ENCODE measurements at places on chromosomes 16 and 17. TPM values are rescaled to one million over a fixed set of nuclear protein-coding genes. Genes with fewer than 3 reads are reported as not detected.
A peak's percentile ranks its signal among the peaks of the same experiment; 100 is the strongest.

GRCh38 chr16:63216696-63217423, 1180.6 kb upstream of the CDH8 start:
- H3K4me1 ChIP-seq: no peaks in the 10 kb centered on the region
- no peaks in the 10 kb centered on the region for H3K36me3 ChIP-seq
- no peak overlapping the region for H3K27ac ChIP-seq
- H3K27me3 ChIP-seq: no peaks in the 10 kb centered on the region
- H3K4me3 ChIP-seq: no peak overlapping the region

- H3K4me3 ChIP-seq: no peak overlapping the region
- peak overlapping the region; percentile 81 for H3K27ac ChIP-seq
- H3K27me3 ChIP-seq: no peaks in the 10 kb centered on the region
- no peak for DNase-seq
Measured at GRCh38 chr16:27317738-27318391, 4.1 kb downstream of the IL4R start.

DNA sequence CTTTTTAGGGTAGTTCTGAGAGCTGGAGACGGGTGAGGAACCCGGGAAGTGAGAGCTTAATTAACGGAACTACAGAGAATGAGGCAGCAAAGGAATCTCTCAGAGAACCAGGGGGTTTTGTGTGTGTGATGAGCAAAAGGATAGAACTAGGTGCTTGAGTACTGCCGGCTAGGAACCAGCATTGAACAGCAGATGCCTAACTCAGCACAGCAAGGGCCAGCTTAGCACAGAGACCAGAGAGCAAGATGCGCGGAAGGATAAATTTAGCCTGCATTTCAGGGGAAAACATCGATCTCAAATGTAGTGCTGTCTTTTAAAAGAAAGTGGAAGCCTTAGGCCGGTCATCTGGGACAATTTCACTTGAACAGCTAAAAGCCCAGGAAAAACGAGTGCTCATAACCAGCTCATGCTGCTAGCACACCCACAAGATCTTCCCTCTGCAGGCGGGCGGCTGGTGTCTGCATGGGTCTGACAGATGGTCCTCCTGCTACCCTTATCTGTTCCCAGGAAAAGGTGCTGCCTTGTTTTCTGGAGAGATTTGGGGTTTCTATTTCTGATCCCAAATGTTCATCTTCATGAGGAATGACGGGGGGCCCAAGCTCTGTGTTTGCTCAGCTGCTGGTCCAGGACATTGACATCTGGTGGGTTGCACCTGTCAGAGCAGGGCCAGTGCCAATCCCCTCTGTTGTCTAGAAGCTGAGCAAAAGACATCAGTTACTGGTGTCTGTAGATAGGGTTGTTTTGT, 103.9 kb downstream of the SOCS1 start:
- no peak overlapping the region for H3K27ac ChIP-seq
- H3K36me3 ChIP-seq: peaks cover 2% of the 10 kb centered on the region
- no peaks in the 10 kb centered on the region for H3K4me1 ChIP-seq
- DNase-seq: no peak
- no peaks in the 10 kb centered on the region for H3K27me3 ChIP-seq

- no peak overlapping the region for H3K4me3 ChIP-seq
- no peaks in the 10 kb centered on the region for H3K27me3 ChIP-seq
- no peaks in the 10 kb centered on the region for H3K4me1 ChIP-seq
- no peak for DNase-seq
Measured at GRCh38 chr17:55635253-55635914, 87.3 kb downstream of the TMEM100 start.

DNA sequence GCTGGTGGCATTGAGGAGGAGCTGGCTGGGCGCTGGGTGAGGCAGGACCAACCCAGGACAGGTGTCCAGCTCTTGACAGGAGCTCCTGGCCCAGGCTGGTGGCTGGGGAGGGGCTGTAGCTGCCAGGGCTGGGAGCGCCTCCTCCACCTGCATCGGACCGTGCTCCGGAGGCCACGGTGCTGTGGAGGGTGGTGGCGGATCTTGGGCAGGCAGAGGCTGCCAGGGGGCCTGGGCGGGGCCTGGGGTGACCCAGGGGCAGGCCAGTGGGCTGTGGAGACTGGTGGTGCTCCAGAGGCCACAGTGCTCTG, 32.0 kb downstream of the SOX8 start:
- no peak overlapping the region for H3K27ac ChIP-seq
- no peaks in the 10 kb centered on the region for H3K4me1 ChIP-seq
- H3K27me3 ChIP-seq: no peaks in the 10 kb centered on the region
- H3K4me3 ChIP-seq: no peak overlapping the region
- DNase-seq: no peak
- H3K36me3 ChIP-seq: no peaks in the 10 kb centered on the region

GRCh38 chr17:6536053-6536452, 20.3 kb downstream of the PITPNM3 start:
- no peak for DNase-seq
- H3K4me1 ChIP-seq: no peaks in the 10 kb centered on the region
- no peak overlapping the region for H3K27ac ChIP-seq
- H3K36me3 ChIP-seq: peaks cover 3% of the 10 kb centered on the region

- H3K27ac ChIP-seq: no peak overlapping the region
- DNase-seq: no peak
- H3K36me3 ChIP-seq: no peaks in the 10 kb centered on the region
- H3K27me3 ChIP-seq: no peaks in the 10 kb centered on the region
- H3K4me3 ChIP-seq: no peak overlapping the region
- H3K4me1 ChIP-seq: no peaks in the 10 kb centered on the region
Measured at GRCh38 chr17:41474863-41475262, 6.1 kb downstream of the KRT35 start.

- H3K27me3 ChIP-seq: no peaks in the 10 kb centered on the region
- DNase-seq: no peak
- H3K4me3 ChIP-seq: no peak overlapping the region
- H3K27ac ChIP-seq: no peak overlapping the region
Measured at GRCh38 chr17:39800540-39800939, 62.8 kb downstream of the GRB7 start.

- peak; percentile 88 for DNase-seq
- H3K4me3 ChIP-seq: no peak overlapping the region
- no peaks in the 10 kb centered on the region for H3K36me3 ChIP-seq
- H3K27ac ChIP-seq: no peak overlapping the region
Measured at GRCh38 chr16:53896722-53897121, 192.8 kb downstream of the FTO start.

DNA sequence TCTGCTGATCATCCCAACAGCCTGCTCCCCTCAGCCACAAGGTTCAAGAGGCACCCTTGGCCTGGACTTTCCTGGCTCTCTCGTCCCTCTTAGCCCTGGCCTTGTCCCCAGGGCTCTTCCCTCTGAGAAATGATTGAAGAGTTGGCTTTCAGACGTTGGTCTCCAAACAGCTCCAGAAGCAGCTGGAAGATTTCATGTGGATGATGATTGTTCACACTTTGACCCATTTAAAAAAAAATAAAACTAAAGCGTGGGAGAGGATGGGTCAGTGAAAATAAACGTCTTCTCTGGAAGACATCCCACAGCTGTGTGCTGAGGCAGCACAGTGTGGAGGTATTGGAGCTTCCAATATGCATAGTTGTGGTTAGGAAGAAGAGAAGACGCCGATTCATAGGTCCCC, 54.7 kb upstream of the CDH11 start:
- no peaks in the 10 kb centered on the region for H3K36me3 ChIP-seq
- H3K27me3 ChIP-seq: no peaks in the 10 kb centered on the region
- DNase-seq: peak; percentile 95
- H3K4me1 ChIP-seq: peaks cover 29% of the 10 kb centered on the region
- H3K27ac ChIP-seq: no peak overlapping the region

GRCh38 chr17:59287891-59288290, 43.6 kb upstream of the YPEL2 start:
- H3K27ac ChIP-seq: no peak overlapping the region
- H3K4me1 ChIP-seq: no peaks in the 10 kb centered on the region
- no peak for DNase-seq
- H3K4me3 ChIP-seq: no peak overlapping the region
- no peaks in the 10 kb centered on the region for H3K27me3 ChIP-seq

- H3K36me3 ChIP-seq: peaks cover 9% of the 10 kb centered on the region
- DNase-seq: no peak
- H3K4me1 ChIP-seq: peaks cover 6% of the 10 kb centered on the region
- no peak overlapping the region for H3K4me3 ChIP-seq
- H3K27ac ChIP-seq: no peak overlapping the region
Measured at GRCh38 chr16:75301804-75302203, 50.4 kb upstream of the BCAR1 start.

- H3K4me1 ChIP-seq: peaks cover 6% of the 10 kb centered on the region
- DNase-seq: no peak
- H3K4me3 ChIP-seq: no peak overlapping the region
- no peaks in the 10 kb centered on the region for H3K36me3 ChIP-seq
- H3K27me3 ChIP-seq: no peaks in the 10 kb centered on the region
- no peak overlapping the region for H3K27ac ChIP-seq
Measured at GRCh38 chr17:61284174-61284573, 115.5 kb upstream of the TBX2 start.

DNA sequence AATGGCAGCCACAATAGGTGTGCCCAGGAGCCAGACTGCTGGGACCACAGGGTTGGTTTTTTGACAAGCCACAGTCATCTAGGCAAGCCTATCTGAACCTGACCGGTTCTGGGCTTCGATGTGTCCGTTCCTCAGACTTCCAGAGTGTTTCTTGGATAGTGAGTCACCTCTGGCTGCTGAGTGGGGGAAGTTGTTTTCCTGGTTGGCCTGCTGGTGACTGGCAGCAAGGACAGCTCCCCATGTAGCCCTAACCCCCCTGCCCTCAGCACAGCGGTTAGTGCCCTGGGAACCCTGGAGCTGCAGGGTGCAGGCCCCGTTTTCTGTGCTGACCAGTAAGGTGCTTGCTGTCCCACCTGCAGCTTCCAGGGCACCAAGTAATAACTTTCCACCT, 65.5 kb downstream of the PLD6 start:
- no peak overlapping the region for H3K4me3 ChIP-seq
- no peak for DNase-seq
- H3K27me3 ChIP-seq: no peaks in the 10 kb centered on the region
- peak overlapping the region; percentile 17 for H3K27ac ChIP-seq

GRCh38 chr16:53453928-53454327, 19.7 kb downstream of the RBL2 start:
- peaks cover 11% of the 10 kb centered on the region for H3K36me3 ChIP-seq
- no peak for DNase-seq
- H3K27ac ChIP-seq: no peak overlapping the region
- no peaks in the 10 kb centered on the region for H3K27me3 ChIP-seq
- H3K4me1 ChIP-seq: no peaks in the 10 kb centered on the region

- H3K27me3 ChIP-seq: no peaks in the 10 kb centered on the region
- H3K4me1 ChIP-seq: peaks cover 3% of the 10 kb centered on the region
- no peak overlapping the region for H3K4me3 ChIP-seq
- H3K27ac ChIP-seq: no peak overlapping the region
Measured at GRCh38 chr17:44981221-44981968, 13.3 kb upstream of the C1QL1 start.

DNA sequence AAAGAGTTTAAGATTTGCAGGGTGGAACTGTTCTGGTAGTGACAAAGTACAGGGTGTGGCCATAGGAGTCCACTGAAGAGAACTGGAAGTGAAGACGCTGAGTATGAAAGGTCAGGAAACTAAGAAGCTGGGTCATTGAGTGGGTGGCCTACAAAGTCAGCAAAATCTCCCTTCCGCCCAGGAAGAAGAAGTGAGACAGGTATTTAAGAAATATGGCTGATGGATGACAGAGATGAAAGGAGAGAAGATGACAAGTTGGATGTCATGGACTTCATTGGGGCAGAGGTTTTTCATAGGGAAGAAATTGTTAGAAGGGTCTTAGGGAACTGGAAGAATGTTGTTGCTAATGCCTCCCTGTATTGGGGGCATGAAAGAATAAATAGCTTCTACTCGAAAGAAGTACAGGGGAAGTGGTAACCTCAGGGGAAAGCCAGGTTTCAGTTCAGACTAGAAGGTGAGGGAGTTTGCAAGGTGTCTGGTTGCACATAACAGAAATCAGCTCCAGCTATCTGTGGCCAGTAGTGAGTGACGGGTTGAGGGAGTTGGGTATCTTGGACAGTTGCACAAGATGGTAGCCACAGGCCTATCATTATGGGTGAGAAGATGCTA, 33.6 kb upstream of the MED13 start:
- no peak overlapping the region for H3K4me3 ChIP-seq
- no peak for DNase-seq
- H3K36me3 ChIP-seq: no peaks in the 10 kb centered on the region
- no peaks in the 10 kb centered on the region for H3K4me1 ChIP-seq
- H3K27ac ChIP-seq: no peak overlapping the region
- H3K27me3 ChIP-seq: no peaks in the 10 kb centered on the region

GRCh38 chr17:59423137-59423724, 91.8 kb downstream of the YPEL2 start:
- DNase-seq: no peak
- H3K27me3 ChIP-seq: no peaks in the 10 kb centered on the region
- H3K27ac ChIP-seq: peak overlapping the region; percentile 16

GRCh38 chr16:10791048-10791447, 27.5 kb downstream of the TVP23A start:
- no peaks in the 10 kb centered on the region for H3K36me3 ChIP-seq
- no peak overlapping the region for H3K4me3 ChIP-seq
- no peaks in the 10 kb centered on the region for H3K4me1 ChIP-seq
- no peak overlapping the region for H3K27ac ChIP-seq

DNA sequence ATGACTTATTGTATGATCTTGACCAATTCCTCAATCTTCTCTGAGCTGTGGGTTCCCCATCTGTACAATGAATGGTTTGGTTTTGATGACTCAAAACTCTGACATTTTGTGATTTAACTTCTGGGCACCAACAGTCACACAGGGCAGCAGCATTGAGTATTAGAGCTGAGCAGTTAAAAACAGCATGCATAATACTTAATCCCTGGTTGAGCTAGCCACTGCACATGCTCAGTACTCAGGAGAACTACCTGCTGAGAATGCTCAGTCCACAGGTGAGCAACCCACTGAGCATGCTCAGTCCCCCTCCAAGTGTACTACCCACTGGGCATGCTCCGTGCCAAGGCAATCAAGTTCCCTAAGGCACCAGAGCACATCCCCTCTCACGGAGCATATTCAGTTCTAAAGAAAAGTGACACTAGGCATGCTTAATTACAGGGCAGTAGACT, 68.7 kb downstream of the AIPL1 start:
- no peaks in the 10 kb centered on the region for H3K36me3 ChIP-seq
- no peaks in the 10 kb centered on the region for H3K27me3 ChIP-seq
- no peak overlapping the region for H3K27ac ChIP-seq
- H3K4me1 ChIP-seq: no peaks in the 10 kb centered on the region

Gene DHRS7C
- total RNA-seq: not detected

Gene CDT1
- total RNA-seq: 5.8 TPM

Gene CCL16
- 0.18 TPM for total RNA-seq

Gene PRSS27
- 2.4 TPM for total RNA-seq

All from lung (tissue), 17 donors.